Activated gamma-delta T cell treated with Interleukin-2 at 50 U/mL for 16 hours (primary cell): ENCODE measurements at places on chromosomes 7 and 10.

- DNase-seq = no peak
Observed at GRCh38 chr7:6650086-6650485, 13.0 kb downstream of the ZNF316 start.

DNA sequence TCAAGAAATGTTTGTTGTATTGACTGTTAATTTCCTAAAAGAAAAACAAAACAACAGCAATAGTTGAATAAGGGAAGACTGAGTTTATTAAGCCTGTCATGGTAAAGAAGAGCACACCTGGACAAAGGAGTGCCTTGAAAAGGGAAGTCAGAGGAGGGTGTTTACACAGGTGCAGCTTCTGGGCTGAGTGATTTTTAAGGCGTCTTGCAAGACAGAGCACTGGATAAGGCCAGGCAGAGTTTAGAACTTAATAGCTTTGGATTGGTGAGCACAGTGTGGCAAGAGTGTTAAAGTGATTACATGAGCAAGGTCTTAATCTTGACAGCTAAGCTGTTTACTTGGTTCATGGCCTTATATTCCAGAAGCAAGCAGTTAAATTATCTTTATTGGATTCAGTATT, 423.2 kb downstream of the CNTNAP2 start:
- DNase-seq = no peak

- no peak for DNase-seq
Observed at GRCh38 chr7:40300146-40300670, 165.4 kb downstream of the SUGCT start.

DNA sequence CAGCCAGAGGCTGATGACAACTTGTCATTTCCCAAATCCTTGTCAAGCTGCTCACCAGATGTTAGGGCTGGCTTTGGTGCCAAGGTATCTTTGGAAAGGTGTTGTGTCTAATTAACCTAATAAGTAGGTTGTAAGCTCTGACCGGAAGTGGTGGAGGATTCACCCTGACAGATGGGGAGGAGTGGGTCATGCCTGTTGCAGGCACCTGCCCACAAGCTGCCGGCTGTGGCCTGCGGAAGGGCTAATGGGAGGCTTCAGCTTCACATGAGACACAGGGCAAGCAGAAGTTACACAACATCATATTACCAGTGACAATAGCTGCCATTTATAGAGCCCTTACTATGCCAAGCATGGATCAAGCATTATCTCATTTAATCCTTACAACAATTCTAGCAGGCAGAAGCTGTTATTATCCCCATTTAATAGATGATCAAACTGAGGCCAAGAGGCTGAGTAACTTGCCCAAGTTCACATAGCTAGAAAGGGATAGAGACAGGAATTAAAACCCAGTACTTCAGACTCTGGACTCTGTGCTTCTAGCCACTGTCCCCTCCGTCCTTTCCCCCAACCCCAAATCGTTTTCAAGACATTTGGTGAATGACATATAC, 63.1 kb upstream of the DUSP5 start:
- no peak for DNase-seq

GRCh38 chr7:142868986-142869415, 14.1 kb downstream of the EPHB6 start:
- DNase-seq = no peak

- DNase-seq = no peak
Observed at GRCh38 chr10:15385552-15386455, 14.7 kb upstream of the FAM171A1 start.

DNA sequence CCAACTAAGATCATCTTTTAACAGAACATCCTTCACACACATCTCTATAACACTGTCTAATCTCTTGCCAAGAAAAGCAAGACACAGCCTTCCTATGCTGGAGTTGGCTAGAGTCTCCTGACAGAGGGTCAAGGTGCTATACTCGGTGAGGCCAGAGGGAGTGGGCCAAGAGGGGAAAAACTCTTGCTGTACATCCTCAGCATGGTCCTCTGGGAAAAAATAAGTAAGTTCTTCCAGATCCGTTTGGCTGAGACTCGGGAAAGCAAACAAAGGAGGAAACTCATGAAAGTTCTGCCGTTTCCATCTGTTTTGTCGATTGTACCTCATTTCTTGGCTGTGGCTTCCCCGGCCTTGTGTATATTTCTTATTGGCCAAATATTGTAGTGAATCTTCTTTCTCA, 33.9 kb downstream of the VWDE start:
- DNase-seq = no peak

DNA sequence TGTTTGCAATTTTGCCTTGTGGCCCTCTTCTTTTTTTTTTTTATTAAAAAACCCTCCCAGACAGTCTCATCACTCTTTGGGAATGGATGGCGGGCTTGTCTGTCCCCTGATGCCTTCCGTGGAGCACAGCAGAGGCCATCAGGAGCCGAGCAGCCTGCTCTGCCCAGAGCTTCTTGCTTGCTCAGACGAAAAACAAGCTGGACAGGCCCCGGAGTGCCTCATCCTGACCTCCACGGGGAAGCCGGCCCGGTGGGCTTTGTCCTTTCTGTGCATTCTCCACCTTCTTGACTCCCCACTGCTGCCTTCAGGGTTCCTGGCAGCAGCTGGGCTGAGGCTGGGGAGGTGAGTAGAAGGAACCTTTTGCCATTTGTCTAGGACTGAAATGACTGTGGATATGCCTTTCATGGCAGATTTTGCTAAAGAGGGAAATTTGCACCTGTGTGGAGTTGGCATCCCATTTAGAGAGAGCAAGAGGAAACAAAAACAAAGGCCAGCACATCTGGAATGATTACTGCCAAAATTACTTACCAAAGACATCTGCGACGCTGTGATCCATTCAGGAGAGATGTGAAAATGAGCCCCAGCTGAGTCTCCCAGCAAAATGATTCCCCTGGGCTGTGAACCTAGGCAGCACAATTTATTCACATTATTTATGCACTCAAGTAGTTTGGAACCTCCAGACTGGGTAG, 108.3 kb downstream of the AOAH start:
- DNase-seq = no peak

DNA sequence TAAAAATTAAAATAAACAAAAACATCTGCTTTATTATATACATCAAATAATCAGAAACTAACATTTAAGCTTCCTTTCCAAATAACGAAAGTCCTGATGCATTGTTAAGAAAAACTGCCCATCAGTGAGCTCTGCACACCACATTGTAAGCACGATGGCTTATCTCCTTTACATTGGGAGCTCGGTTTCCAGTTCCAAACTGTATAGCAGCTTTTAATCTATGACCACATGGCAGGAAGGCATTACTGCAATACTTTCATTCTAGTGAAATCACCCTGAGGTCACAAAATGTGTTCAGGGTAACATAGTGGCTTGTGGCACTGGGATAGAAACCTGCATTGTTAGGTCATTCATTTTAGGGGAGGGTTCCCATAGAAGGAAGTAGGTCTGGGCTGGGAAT, 146.3 kb downstream of the ZNF22 start:
- no peak for DNase-seq

- DNase-seq = no peak
Observed at GRCh38 chr10:73247509-73248258, 629 bp upstream of the DNAJC9 start.

- DNase-seq = no peak
Observed at GRCh38 chr7:106215868-106216516, 68.8 kb downstream of the NAMPT start.

DNA sequence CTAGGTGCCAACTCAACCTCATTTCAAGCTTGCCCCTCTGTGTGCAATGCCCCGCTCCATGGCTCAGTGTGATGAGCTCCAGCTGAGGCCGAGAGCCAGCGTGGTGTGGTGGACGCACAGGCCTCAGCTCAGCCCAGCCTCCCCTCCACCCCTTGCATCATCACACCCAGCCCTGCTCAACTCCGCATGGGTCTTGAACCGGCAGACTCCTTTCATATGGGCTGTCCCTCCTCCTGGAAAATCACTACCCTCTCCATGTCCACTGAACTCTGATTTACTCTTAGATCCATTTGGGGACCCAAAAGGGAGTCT, 16.6 kb upstream of the SLC18A3 start:
- no peak for DNase-seq

- no peak for DNase-seq
Observed at GRCh38 chr7:116528008-116528789, 3.4 kb downstream of the CAV1 start.

DNA sequence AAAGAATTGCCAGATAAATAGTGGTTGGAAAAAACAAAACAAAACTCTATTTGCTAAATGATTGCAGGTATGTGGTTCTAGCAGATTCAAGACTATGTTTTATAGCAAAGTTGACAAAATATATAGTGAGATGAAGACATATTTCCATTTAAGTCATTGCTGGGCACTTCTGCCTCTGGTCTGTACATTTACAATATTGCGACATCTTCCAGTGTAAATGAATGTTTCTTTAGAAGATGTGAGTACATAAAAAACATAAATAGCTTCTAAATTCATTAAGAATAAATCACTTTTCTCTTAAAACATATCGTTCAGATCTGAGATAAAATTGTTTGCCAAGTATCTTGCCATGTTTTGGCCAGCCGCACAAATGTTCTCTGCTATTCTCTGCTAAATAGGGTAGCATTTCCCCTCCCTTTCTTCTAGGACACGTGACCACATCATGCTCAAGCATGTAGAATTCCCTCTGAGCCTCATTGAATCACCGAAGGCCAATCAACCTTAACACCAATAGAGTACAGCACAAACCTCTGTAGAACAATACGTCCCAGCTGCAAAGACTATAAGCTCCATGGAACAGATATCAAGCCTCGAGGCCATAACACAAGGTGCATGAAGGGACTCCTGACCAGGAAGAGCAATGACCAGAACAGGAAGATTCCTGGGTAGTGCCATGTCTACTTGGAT, 1173.3 kb downstream of the GATA3 start:
- no peak for DNase-seq

GRCh38 chr7:41113719-41114118, 589.2 kb downstream of the INHBA start:
- DNase-seq = no peak

DNA sequence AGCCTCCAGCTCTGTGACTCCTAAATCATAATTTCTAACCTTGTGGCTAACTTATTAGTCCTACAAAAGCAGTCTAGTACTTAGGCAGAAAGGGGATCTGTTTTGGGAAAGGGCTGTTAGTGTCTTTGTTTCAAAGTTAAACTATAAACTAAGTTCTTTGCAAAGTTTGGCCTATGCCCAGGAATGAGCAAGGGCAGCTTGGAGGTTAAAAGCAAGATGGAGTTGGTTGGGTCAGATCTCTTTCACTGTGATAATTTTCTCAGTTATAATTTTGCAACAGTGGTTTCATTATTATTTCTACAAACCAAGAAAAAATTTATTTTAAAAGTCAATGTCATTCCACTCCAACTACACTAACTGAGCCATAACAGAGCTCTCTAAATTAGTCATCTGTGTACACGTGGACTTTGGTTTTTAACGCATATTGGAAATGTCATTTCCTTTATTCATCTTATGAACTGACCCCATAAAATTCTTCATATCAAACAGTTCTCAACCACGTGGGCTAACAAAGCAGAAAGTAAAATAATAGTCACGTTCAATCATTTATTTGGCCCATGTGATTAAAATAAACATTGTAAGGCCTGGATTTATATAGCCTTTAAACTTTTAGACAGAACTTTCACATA, 143.2 kb upstream of the C7orf33 start:
- DNase-seq = no peak

DNA sequence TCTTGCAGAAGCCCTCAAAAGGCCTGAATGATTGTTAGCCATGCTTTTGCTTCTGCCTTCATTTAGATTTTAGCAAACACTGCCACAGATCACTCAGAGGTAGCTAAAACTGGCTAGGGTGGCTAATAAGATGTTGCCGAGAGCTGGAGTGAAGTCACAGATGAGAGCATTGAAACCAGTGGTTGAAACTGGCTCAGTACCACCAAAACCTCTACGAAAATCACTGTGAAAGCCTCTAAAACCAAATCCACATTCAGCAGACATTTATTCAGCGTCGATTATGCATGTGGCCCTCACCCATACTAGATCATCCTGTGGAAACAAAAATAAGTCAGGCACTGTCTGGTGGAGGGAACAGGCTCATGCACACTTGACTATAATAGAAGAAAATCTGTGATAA, 50.8 kb downstream of the PIK3CG start:
- no peak for DNase-seq

DNA sequence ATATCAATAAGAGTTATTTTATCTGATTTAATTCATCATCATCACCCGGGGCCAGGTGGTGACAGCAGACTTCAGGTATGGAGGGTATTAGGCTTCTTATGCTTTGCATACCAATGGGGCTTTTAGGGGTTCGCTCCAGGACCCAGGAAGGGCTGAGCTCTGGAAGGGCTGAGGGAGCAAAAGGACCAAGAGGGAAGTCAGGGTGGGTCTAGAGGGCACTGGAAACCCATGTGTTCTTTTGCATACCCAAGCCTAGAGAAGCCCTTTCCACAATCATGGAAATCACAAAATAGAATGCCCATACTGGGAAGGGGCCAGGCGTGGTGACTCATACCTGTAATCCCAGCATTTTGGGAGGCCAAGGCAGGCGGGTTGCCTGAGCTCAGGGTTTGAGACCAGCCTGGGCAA, 30.9 kb upstream of the VCL start:
- DNase-seq = no peak

- DNase-seq = peak; percentile 54
Observed at GRCh38 chr10:33008499-33009243, 50.6 kb upstream of the ITGB1 start.

DNA sequence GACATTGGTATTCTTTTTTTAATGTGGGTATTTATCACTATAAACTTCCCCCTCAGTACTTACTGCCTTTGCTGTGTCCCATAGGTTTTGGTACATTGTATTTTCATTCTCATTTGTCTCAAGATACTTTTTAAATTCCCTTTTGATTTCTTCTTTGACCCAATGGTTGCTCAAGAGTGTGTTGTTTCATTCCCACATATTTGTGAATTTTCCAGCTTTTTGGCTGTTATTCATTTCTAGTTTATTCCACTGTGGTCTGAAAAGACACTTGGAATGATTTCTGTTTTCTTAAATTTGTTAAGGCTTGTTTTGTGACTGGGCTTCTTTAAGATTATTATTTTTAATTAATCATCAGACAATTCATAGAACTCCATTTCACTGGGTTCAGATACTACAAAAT, 105.0 kb downstream of the EPC1 start:
- no peak for DNase-seq

DNA sequence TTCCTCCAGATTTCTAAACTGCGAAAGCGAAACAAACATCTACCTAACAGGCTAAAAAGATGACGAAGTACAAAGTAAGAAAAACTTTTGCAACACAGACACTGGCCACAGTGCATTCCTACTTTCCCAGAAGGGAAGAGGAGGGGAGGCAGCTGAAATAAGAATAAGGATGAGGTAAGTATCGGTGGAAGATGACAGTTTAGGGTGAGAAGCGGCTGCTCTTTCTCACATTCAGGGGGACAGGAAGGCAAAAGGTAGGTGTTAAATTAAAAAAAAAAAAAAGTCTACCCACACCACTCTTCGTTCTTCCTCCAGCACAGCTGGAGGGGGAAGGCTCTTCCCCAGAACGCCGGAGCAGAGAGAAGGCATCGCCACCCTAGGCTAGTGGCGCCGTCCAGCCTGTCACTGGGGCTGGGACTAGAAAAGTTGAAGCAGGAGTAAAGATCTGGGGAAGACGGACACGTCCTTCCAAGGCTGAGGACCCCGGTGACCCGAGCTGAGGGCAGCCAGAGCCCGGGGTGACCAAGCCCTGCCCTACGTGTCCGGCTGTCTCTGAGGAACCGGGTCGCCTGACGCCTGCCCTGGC, 846 bp downstream of the DNAJC1 start:
- peak; percentile 38 for DNase-seq

GRCh38 chr10:83666762-83667161, 472.5 kb upstream of the GHITM start:
- no peak for DNase-seq
